ENCODE measurements at places on chromosomes 1 and 21.

DNA sequence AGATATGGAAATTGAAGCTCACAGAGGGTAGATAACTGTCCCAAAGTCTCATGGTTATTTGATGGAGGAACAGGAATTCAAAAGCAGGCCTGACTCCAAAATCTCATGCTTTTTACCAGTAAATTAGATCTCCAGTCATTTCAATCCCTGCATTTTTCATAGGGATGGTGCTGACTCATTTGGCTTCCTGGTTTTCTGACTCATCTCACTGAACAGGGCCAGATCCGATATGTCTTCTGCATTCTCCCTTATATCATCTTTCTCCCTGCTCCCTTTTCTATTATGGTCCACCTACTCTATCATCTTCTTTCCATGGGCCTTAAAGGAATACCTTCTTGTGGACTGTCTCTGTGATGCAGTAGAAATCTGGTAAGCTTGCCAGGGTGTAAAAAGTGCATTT is 187.2 kb downstream of the FGGY start:
- peak; percentile 67 for DNase-seq

GRCh38 chr1:213985209-213986019 is 2.4 kb upstream of the PROX1 start:
- no peak for DNase-seq

GRCh38 chr1:153438599-153438998 is 21.9 kb downstream of the S100A7 start:
- no peak for DNase-seq

DNA sequence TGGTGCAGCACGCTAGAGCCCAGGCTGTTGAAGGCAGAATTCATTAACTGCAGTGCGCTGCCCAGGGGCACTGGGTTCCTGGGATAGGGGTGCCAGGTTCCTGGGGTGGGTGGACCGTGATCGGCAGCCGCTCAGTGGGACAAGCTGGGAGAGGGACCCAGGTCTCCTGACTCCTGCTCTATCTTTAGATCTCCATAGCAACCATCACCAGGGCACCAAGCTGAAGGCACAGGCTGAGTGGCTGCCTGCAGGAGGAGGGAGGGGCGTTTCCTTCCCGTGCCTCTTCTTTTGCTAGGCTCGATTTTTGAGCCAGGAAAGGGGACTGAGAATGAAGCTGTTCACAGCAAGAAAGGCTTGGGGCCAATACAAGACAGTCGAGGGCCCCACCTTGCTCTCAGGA is 20.9 kb upstream of the CDCP2 start:
- no peak for DNase-seq

GRCh38 chr1:11650331-11650991 is 3.8 kb downstream of the FBXO2 start:
- peak; percentile 13 for DNase-seq

DNA sequence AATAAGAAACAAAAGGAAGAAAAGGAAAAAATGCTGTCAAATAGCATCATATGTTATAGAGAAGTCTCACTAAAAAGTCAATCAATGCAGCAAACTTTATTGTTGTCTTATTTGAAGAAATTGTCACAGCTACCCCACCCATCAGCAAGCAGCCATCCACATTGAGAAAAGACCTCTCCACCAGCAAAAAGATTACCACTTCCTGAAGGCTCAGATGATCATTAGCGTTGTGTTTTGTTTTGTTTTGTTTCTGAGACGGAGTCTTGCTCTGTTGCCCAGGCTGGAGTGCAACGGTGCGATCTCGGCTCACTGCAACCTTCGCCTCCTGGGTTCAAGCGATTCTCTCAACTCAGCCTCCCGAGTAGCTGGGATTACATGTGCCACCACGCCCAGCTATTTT is 29.0 kb downstream of the ATP2B4 start:
- no peak for DNase-seq

- DNase-seq = no peak
Measured at GRCh38 chr21:26710155-26710554, 135.1 kb downstream of the ADAMTS1 start.

Data from AG04450 (cell line).